ENCODE measurements at places on chromosomes 11 and 22.

GRCh38 chr11:62307950-62308349 is 9.1 kb upstream of the SCGB1D4 start:
- no peak for DNase-seq

DNA sequence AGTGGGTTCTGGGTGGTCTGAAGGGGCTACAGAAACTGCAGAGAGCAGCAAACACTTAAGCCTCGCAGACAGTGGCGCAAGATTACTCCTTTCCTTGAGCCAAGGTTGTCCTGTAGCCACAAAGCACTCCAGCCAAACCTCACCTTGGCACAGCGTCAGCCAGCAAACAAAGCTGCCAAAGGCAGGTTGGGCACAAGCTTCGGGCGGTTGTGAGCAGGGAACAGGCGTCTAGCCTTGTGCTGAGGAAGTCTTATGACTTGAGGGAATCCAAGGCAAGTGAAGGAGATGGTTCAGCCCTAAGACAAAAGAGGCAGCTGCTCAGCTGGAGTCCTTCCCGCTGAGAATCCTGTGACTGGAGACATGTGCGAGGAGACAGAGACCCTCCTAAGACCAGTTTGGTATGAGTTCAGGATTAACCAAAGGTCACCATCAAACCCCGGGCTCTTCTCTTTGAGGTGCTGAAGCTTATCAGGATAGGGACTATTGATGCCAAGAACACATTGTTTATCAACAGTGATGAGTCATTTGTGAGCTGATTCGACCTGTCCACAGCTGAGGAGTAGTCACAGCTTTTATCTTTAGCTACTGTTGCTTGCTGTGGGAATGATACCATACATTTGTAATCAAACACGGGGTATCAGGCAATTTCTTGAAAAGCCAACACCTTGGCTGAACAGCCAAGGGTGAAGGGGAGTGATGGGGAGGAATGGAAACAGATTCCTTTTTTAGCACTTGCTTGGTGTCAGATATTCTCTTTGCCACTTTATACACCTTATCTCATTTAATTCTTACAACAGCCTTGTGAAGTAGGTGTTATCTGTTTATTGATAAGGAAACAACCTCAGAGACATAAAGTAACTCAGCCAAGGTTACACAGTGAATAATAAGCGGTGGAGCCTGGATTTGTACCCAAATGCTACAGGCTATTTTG is 4.6 kb downstream of the ADM start:
- DNase-seq: no peak

DNA sequence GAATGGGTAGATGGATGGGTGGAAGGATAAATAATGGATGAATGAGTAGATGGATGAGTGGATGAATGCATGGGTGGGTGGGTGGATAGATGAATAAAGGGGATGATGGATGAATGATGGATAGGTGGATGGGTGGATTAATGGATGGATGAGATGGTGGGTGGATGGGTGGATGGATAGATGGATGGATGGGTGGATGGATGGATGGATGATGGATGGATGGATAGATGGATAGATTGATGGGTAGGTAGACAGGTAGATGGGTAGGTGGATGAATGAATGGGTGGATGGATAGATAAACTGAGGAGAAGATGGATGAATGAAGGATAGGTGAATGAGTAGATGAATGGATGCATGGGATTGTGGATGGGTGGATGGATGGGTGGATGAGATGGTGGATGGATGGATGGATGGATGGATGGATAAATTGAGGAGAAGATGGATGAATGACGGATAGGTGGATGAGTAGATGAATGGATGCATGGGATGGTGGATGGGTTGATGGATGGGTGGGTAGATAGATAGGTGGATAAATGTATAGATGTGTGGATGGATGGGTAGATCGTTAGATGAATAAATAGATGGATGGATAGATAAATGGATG is 331.3 kb downstream of the MN1 start:
- no peak for DNase-seq

DNA sequence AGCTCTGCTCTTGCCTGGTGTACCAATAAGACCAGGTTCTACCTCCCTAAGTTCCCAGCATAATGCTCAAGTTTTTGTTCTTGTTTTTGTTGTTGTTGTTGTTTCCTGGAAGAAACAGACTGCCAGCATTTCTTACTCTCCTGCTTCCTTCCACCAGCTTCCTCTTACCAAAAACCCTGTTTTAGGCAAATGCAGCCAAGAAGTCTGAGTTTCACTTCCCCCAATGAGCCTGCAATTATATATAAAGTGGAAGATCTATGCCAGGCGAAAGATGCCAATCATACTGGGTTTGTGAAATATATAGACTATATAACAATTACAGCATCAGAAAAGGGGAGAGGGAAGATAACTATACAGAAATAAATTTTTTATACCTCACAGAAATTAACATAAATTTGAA is 931.5 kb upstream of the FAT3 start:
- no peak for DNase-seq

DNA sequence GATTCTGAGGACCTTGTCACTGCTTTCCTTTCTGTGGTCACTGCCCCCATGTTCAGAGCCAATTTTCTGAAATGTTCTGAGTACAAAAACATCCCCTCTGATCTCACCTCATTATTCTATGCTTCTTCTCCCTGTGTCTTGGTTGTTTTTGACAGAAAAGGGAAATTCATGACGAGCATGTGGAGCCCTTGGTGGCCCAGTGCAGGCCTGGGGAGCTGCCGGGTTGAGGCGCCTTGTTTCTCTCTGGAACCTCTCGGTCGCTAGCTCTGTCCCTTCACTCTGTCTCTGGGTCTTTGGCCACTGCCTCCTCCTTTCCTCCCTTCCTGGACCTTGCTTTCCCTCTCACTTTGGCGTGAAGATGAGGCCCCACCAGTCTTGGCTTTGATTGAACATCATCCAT is 63.0 kb upstream of the THY1 start:
- no peak for DNase-seq

DNA sequence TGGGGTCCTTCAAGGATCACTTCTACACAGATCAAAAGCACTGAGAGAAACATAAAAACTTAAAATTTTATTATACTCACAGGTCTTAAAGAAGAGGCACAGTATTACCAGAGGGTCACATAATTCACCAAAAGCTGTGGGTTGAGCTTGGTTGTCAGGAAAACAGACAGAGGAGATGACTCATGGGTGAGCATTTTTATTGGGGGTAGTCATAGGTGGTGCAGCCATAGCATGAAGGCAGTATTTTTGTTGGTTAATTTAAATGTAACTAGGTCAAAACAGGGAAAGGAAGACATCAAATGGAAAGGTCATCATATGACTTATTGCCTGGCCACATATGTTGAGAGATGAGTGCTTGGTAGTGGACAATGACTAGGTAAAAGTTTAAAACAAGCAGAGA is 24.2 kb downstream of the OR5B17 start:
- no peak for DNase-seq

DNA sequence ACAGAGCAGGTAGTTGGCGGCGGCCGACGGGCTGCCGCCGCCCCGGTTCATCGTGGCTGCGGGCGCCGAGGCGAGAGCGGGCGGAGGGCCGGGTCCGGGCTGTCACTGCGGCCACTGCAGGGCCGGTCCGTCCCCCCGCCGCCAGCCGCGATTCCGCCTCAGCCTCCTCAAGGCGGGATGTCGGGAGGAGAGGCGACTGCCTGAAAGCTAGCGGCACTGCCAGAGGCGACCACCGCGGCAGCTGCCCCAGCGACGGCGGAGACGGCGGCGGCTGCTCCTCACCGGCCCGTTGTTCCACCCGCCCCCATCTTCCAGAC is 234 bp downstream of the SESN3 start:
- DNase-seq: no peak

- DNase-seq: no peak
Observed at GRCh38 chr11:126419801-126420697, 64.6 kb downstream of the ST3GAL4 start.

GRCh38 chr22:18031695-18032454 is 7.5 kb upstream of the MICAL3 start:
- no peak for DNase-seq

- DNase-seq: no peak
Observed at GRCh38 chr22:20550851-20551744, 43.7 kb downstream of the MED15 start.

DNA sequence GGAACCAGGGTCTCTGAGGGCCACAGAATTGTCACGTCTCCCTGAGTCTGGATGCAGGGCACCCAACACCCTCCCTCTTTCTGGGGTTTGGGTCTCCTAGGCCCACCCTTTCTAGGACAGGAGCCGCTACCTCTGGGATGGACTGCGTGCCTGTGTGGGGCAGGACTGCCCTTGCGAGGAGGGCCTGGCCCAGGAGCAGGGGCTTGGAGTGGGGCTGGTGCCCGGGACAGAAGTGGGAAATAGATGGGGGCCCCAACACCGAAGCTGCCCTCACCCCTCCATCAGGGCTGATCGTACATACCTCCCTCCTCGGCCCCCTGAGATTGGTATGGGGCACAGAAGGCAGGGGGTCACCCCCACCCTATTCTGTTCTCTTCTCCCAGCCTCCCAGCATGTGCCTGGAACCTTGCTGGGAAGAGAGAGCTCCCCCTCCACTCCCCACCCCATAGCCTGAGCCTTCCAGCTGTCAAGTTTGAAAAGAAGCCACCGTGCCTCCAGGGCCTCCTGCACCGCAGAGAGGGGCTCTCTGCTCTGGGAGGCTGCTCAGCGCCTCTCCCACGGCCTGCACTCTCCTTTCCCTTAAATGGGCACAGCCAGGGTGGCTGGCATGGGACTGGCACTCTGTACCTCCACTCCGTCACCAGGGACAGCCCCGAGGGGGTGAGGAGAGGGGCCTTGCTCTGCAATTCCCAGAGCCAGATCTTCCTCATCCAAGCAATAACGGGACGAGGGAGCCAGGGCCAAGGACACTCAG is 1.8 kb downstream of the LRRC10B start:
- DNase-seq: no peak

Data from cortex of kidney (tissue), 1 donor.